ENCODE measurements at places on chromosomes 2 and 18.

DNA sequence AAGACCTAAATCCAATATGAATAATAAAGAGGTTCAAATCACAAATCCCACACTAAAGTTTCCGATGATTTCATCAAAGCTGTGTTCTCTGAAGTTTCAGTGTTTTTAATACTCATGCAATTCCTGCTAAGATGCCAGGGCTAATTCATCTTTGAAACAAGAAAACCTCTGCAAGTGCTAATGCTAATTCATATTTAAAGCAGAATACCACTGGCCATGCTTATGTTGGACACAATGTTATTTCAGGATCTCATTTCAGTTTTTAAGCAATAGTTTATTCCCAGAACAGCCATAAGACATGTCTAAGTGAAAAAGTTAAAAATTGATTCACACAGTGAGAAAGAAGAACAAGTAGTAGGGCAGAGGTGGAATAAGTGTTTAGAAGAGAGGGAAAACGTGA lies 62.8 kb downstream of the GRB14 start:
- no peak for DNase-seq

DNA sequence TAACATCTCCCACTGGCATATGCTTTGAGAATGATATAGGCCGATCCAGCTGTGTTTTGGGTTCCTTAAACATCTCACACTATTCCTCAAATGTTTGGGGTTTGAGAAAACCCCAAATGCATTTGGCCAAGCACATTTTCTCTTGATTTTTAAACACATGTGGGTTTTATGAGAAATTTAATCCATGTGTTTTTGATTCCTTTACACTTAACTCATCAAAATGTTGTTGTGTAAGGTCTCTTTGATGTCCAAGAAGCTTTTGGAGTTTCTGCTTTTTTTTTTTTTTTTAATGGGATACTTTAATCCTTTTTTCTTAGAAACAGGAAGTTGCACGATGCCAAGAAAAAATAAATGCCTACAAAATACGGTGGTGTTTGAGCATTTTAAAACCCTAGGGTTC lies 339.8 kb upstream of the TCF4 start:
- DNase-seq: no peak

DNA sequence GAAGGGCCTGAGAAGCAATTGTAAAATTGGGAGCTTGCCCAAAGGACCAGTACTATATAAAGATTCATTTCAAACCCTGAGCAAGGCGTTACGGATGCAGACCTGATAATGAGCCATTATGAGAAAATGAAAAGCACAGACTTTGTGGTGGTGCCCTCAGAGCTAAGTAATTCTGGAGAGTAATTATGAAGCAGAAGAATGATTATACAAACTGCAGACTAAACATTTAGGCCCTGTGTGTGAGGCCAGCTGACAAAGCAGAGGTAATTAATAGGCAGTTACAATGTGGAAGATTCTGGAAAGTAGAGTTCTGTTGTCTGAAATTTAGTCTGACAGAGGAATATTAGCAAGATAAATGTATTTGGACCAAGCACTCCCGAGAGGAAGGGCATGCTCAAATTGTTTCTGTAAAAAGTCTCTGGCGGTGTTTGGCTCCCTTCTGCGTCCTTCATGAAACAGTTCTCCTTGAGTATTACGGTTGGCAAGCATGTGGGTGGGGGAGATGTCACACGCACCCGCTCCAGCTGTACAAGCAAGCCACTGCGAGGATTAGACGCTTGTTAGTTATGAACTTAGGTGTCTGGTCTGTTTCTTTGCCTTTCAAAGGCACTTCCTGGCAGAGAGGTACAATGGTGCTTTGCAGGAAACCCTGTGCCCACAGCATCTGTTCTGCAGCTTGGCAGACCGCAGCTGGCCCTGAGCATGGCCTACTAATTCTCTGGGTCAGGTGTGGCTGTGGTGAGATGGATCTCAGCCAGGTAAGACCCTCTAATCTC lies 45.5 kb downstream of the CDC42EP3 start:
- DNase-seq: no peak

GRCh38 chr18:23735021-23735464 lies 45.8 kb downstream of the LAMA3 start:
- DNase-seq: no peak

DNA sequence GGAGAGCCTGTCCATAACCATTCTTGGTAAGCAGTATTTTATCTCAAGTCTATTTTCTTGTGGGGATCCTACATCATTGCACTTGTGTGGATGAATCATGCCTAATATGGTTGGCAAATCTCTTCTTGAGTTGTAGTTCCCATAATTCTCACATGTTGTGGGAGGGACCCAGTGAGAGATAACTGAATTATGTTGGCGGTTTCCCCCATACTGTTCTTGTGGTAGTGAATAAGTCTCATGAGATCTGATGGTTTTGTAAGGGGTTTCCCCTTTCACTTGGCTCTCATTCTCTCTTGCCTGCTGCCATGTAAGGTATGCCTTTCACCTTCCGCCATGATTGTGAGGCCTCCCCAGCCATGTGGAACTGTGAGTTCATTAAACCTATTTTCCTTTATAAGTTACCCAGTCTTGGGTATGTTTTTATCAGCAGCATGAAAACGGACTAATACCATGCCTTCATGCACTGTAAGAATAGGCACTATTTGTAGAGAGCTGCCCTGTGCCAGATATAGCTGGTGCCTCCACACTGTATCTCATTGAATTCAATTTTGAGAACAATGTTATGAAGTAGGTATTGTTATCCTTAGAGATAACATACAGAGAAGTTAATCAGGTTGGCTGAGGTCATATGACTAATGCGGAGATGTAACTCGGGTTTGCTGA lies 148.3 kb downstream of the PLCL1 start:
- DNase-seq: no peak

DNA sequence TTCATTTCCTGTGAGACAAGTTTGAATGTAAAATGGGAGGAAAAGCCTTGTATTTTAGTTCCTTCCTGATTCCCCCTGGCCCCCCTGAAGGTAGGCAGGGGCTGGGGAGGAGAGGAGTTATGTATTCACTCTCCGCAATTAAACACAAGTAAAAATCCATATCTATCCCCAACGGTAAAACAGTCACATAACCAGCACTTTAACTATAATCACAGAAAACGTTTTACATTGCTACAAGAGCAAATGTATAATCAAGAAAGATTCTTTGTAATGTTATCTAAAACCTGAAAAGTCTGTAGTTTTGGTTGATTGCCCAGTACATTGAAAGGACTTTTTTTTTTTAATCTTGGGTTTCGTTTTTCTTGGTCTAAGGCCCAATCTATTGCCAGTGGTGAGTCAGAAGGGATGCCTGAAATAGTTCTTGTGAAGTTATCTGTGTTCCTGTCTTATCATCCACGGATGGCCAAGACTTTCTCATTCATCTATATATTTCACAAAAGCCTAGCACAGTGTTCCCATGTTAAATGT lies 34.5 kb upstream of the CCNYL1 start:
- no peak for DNase-seq

DNA sequence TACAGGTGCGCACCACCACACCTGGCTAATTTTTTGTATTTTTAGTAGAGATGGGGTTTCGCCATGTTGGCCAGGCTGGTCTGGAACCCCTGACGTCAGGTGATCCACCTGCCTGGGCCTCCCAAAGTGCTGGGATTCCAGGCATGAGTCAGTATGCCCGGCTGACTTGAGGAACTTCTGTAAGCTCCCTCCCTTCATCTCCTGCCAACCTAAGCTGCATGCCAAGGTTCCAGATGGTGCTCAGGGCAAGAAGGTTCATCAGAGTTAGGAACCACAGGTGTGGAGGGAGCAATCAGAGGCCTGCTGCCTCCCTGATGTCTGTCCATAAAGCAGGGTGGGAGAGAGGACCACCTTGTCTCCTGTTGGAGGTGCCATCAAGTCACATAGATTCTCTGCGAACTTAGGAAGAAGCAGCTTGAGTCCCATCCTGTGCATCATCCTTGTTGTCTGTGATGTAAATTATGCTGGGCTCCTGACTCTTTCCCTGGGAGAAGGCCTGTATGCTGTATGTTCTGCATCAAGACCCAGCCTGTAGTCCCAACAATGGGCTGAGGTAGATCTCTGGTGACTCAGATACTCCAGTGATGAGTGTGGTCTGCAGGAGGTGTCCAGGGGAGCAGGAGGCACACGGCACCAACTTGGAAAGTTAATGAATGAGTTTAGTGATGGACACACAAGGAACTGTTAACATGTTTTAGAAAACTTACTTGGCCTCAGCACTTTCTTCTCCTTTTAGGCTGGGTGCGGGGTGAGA lies 53.1 kb downstream of the TMEM17 start:
- no peak for DNase-seq

DNA sequence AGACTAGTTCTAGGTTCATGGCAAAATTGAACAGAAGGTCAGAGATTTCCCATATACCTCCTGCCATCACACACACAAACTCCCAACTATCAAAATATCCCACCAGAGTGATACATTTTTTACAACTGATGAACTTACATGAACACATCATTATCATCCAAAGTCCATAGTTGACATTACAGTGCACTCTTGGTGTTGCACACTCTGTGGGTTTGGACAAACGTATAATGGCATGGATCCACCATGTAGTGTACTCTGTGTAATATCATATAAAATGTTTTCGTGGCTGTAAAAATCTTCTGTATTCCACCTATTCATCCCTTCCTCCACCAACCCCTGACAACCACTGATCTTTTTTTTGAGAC lies 25.9 kb upstream of the STAM2 start:
- DNase-seq: no peak

DNA sequence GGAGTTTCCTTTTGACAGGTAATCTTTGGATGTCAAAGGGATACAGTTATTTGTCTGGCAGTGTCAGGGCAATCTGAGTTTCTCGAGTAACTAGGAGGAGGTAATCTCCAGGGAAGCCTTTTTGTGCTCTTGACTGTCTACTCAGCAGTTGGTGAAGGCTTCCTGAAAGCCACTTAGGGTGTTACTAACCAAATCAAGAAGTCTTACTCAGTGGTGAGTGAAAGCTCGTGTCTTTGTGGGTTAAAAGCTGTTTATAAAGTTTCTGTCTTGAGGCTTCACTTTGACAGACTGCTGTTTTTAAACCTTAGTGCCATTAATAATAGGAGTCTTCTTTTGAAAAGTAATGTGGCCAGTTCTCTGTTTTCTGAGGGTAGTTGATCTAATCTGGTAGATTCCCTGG lies 1.7 kb downstream of the THSD7B start:
- no peak for DNase-seq

DNA sequence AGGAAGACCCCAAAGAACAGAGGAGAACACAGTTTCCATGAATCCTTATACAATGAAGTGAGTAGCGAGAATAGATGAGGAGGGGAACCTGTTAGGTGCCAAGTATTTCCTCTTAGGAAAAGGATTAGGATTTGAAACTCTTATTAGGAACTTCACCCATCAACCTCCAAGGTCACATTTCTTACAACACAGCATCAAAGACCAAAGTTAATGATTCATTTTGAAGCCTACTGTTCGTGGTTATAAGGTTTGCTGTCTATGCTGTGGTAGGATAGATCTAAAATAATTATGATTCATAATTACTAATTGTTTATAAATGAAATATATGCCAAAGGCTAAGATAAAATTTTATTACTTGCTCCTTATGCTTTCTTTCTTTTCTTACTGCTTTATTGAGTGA lies 6.1 kb downstream of the CFAP221 start:
- DNase-seq: no peak

DNA sequence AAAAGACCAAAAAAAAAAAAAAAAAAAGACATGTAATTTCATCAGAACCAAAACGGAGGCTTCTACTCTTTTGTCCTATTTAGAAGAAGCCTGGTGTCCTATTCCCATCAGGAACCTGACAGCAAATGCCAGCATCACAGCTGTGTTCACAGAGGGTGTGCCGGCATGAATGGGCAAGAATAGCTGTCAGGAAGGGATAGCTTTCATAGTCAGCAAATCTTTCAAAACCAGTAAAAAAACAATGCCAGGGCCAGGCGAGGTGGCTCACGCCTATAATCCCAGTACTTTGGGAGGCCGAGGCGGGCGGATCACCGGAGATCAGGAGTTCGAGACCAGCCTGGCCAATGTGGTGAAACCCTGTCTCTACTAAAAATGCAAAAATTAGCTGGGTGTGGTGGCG lies 231.8 kb upstream of the PXDN start:
- no peak for DNase-seq

DNA sequence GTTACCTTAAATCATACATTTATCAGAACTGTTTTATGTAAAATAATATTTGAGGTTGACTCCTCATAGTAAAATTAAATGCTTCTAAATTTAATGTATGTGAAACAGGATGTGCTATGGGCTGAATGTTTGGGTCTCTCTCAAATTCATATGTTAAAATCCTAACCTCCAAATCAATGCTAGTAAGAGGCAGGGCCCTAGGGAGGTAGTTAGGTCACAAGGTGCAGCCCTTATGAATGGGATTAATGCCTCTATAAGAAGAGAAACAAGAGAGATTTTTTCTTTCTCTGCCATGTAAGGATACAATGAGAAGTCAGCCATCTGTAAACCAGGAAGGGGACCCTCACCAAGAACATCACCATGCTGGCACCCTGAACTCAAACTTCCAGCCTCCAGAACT lies 67.2 kb upstream of the ETAA1 start:
- no peak for DNase-seq

GRCh38 chr2:134234535-134234934 lies 19.3 kb upstream of the MGAT5 start:
- no peak for DNase-seq

- no peak for DNase-seq
These were observed 349.7 kb downstream of the ZEB2 start for GRCh38 chr2:144170179-144170578.

GRCh38 chr2:238380785-238381184 lies 45.9 kb upstream of the ASB1 start:
- no peak for DNase-seq

GRCh38 chr2:47270421-47270820 lies 115.3 kb upstream of the STPG4 start:
- no peak for DNase-seq
